Activated T-cell treated with anti-CD3 and anti-CD28 coated beads, Interleukin-2, amount 50 U/mL, for 72 hours (primary cell): ENCODE measurements at places on chromosomes 13 and 19. TPM values are rescaled to one million over a fixed set of nuclear protein-coding genes. Genes with fewer than 3 reads are reported as not detected.

PSPN gene
- 2.4 TPM for total RNA-seq

- DNase-seq: no peak
- no peak overlapping the region for H3K4me3 ChIP-seq
- H3K36me3 ChIP-seq: no peaks in the 10 kb centered on the region
- H3K27me3 ChIP-seq: no peaks in the 10 kb centered on the region
These were observed 38.1 kb upstream of the RANBP3 start for GRCh38 chr19:6015841-6016545.

ASF1B gene
- total RNA-seq: 84.4 TPM

DNA sequence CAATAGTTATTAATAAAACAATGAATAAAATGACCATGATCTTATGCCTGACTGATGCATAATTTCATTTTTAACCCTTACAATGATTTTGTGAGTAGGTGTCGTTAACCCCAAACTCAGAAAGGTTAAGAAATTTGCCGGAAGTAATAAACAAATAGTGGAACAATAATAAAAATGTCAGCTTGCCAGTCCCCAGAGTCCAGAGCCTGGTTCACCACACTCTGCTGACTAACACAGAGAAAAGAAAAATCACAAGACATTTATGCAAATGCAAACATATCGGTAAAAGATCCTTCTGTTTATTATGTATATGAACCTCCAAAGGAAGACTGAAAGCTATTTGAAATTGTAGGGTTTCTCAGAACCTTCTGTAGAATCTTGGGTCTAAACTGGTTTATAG is 563.7 kb downstream of the EFNB2 start:
- H3K27me3 ChIP-seq: peaks cover 6% of the 10 kb centered on the region
- H3K4me3 ChIP-seq: no peak overlapping the region
- no peak for DNase-seq
- H3K27ac ChIP-seq: no peak overlapping the region
- no peaks in the 10 kb centered on the region for H3K36me3 ChIP-seq

DNA sequence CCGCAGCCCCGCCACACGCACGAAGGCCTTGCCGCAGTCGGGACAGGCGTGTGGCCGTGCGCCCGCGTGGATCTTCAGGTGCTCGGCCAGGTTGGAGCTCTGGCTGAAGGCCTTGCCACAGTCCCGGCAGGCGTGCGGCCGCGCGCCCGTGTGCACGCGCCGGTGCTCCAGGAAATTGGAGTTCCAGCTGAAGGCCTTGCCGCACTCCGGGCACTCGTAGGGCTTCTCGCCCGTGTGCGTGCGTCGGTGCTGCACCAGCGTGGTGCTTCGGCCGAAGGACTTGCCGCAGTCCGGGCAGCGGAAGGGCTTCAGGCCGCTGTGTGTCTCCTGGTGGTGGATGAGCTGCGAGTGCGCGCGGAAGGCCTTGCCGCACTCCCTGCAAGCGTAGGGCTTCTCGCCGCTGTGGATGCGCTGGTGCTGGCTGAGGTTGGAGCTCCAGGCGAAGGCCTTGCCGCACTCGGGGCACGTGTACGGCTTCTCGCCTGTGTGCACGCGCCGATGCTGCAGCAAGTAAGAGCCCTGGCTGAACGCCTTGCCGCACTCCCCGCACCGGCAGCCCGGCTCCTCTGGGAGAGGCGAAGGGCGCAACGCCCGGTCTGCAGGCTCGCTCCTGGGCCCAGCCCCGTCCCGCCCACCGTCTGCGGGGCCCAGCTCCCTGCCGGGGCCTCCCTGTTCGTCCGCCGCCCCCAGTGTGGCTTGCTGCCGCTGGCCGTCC is 3.6 kb upstream of the A1BG start:
- H3K4me3 ChIP-seq: peak overlapping the region; percentile 63
- H3K27me3 ChIP-seq: no peaks in the 10 kb centered on the region
- H3K36me3 ChIP-seq: no peaks in the 10 kb centered on the region
- no peak overlapping the region for H3K27ac ChIP-seq

- peak overlapping the region; percentile 99 for H3K27ac ChIP-seq
- no peaks in the 10 kb centered on the region for H3K27me3 ChIP-seq
- peak; percentile 24 for DNase-seq
These were observed 64.4 kb upstream of the NPAS1 start for GRCh38 chr19:46954993-46955812.

SOX1 gene
- total RNA-seq: not detected

GRCh38 chr19:16260812-16261161 is 63.1 kb downstream of the AP1M1 start:
- no peak for DNase-seq
- H3K4me3 ChIP-seq: no peak overlapping the region
- no peaks in the 10 kb centered on the region for H3K36me3 ChIP-seq
- peaks cover 22% of the 10 kb centered on the region for H3K27me3 ChIP-seq

SLC35E1 gene
- 36.5 TPM for total RNA-seq

GRCh38 chr13:106597749-106598395 is 29.9 kb upstream of the ARGLU1 start:
- peaks cover 14% of the 10 kb centered on the region for H3K4me1 ChIP-seq
- no peak overlapping the region for H3K4me3 ChIP-seq
- H3K36me3 ChIP-seq: no peaks in the 10 kb centered on the region
- no peak for DNase-seq
- no peak overlapping the region for H3K27ac ChIP-seq
- H3K27me3 ChIP-seq: peaks cover 12% of the 10 kb centered on the region

DNA sequence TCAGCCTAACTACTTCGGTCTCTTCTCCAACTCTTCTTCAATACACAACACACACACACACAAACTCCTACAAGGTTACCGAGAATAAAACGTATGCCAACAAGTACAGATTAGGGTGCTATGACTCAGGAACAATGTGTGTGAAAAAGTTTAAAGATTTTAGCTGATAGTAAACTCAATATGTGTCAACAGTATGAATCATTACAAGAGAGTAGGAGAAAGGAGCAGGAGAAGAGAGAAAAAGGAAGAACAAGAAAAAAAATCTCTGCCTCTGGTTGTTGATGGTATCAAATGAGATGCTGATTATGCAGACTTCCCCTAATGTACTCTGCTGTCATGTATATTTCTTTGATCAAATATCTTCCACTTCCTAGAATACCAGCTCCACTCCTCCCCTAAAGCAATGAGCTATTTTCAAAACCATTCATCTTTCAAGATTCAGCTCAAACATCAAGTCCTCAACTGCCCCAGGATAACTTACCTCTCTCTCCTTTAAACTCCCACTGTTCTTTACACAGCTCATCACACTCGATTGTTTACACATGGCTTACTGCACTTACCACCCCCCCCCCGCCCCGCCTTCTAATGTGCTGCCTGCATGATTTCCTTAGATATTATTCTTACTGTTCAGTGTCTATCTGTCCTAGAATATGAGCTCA is 95.6 kb downstream of the FAM216B start:
- peaks cover 24% of the 10 kb centered on the region for H3K27me3 ChIP-seq
- no peak for DNase-seq
- peak overlapping the region; percentile 17 for H3K4me3 ChIP-seq

- no peak for DNase-seq
- no peak overlapping the region for H3K4me3 ChIP-seq
- H3K27me3 ChIP-seq: peaks cover 15% of the 10 kb centered on the region
These were observed 52.0 kb downstream of the DCT start for GRCh38 chr13:94427313-94427953.

DNA sequence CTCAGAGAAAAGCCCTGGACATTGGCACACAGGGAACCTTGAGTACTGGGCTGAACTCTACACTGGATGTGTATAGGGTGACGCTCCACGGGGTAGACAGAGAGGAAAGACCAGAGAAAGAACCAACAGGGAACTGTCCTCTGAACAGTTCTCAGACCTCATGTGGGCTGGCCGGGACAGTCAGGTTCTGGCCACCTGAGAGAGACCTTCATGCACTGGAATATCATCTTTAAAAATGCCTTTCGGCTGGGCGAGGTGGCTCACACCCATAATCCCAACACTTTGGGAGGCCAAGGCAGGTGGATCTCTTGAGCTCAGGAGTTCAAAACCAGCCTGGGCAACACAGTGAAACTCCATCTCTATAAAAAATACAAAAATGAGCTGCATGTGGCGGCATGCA is 143.8 kb upstream of the GJB6 start:
- DNase-seq: no peak
- peaks cover 5% of the 10 kb centered on the region for H3K4me1 ChIP-seq
- H3K27me3 ChIP-seq: no peaks in the 10 kb centered on the region

DNA sequence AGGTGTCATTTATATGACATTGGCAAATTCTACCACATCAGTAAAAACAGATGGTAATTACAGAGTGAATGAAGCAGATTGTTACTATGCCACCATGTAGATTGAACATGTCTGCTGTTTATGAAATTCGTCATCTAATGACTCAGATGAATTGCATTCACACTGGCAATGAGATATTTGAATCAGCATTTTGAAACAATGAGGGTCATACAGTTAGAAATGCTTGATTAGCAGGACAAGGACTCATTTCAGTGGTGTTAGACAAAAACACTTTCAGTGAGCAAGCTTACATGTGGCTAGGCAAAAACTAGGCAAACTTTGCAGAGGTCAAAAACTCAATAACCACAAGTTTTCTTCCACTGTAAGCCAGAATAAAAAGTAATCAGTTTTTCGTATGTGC is 1165.0 kb downstream of the SLITRK1 start:
- no peaks in the 10 kb centered on the region for H3K27me3 ChIP-seq
- no peaks in the 10 kb centered on the region for H3K4me1 ChIP-seq
- H3K36me3 ChIP-seq: no peaks in the 10 kb centered on the region
- H3K27ac ChIP-seq: no peak overlapping the region
- DNase-seq: no peak

GRCh38 chr13:97000295-97000925 is 6.1 kb upstream of the OXGR1 start:
- no peak overlapping the region for H3K27ac ChIP-seq
- DNase-seq: no peak
- H3K36me3 ChIP-seq: no peaks in the 10 kb centered on the region
- H3K4me3 ChIP-seq: no peak overlapping the region
- no peaks in the 10 kb centered on the region for H3K4me1 ChIP-seq

CCL25 gene
- total RNA-seq: 0.60 TPM

GRCh38 chr19:1618157-1619093 is 13.2 kb upstream of the UQCR11 start:
- no peak overlapping the region for H3K27ac ChIP-seq
- no peak overlapping the region for H3K4me3 ChIP-seq
- peaks cover 26% of the 10 kb centered on the region for H3K4me1 ChIP-seq
- DNase-seq: peak; percentile 33

- H3K27me3 ChIP-seq: no peaks in the 10 kb centered on the region
- peaks cover 50% of the 10 kb centered on the region for H3K4me1 ChIP-seq
- peaks cover 3% of the 10 kb centered on the region for H3K36me3 ChIP-seq
- H3K27ac ChIP-seq: peak overlapping the region; percentile 66
These were observed 69.0 kb upstream of the NPAS1 start for GRCh38 chr19:46950526-46951170.

- no peaks in the 10 kb centered on the region for H3K36me3 ChIP-seq
- peaks cover 2% of the 10 kb centered on the region for H3K4me1 ChIP-seq
- DNase-seq: peak; percentile 42
- H3K4me3 ChIP-seq: no peak overlapping the region
- H3K27ac ChIP-seq: no peak overlapping the region
- H3K27me3 ChIP-seq: peaks cover 5% of the 10 kb centered on the region
These were observed 27.3 kb downstream of the LRFN3 start for GRCh38 chr19:35963514-35963913.

- H3K36me3 ChIP-seq: no peaks in the 10 kb centered on the region
- H3K4me3 ChIP-seq: no peak overlapping the region
- peaks cover 9% of the 10 kb centered on the region for H3K27me3 ChIP-seq
- DNase-seq: no peak
- H3K4me1 ChIP-seq: no peaks in the 10 kb centered on the region
These were observed 128.7 kb downstream of the FGF14 start for GRCh38 chr13:102273111-102273510.

CYP2A7 gene
- not detected for total RNA-seq

ZNF793 gene
- 4.5 TPM for total RNA-seq

- H3K27me3 ChIP-seq: no peaks in the 10 kb centered on the region
- no peak overlapping the region for H3K4me3 ChIP-seq
- no peaks in the 10 kb centered on the region for H3K4me1 ChIP-seq
- H3K36me3 ChIP-seq: no peaks in the 10 kb centered on the region
- no peak for DNase-seq
These were observed 589.9 kb downstream of the GPC5 start for GRCh38 chr13:91988331-91988730.

DNA sequence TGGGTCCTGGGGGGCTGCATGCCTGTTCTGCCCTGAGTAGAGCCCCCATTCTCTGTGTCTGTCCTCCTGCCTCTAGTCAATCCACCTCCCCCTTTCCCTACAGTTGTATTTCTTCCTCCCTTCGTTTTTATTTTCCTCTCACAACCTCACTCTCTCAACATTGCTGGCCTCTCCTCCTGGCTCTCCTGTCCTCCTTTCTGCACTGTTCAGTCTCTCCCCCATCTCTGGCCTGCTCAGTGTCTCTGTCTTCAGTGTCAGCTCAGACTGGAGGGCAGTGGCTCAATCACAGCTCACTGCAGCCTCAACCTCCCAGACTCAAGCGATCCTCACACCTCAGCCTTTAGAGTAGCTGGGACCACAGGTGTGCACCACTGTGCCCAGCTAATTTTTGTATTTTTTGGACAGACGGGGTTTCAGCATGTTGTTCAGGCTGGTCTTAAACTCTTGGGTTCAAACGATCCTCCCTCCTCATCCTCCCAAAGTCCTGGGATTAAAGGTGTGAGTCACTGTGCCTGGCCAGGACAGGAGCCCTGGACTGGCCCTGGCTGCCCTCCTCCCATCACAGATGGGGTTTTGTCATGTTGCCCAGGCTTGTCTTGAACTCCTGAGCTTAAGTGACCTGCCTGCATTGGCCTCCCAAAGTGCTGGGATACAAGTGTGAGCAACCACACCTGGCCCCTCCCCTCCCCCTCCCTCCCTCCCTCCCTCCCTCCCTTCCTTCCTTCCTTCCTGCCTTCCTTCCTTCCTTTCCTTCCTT is 32.0 kb upstream of the IGFL1 start:
- H3K27ac ChIP-seq: no peak overlapping the region
- H3K27me3 ChIP-seq: peaks cover 75% of the 10 kb centered on the region
- H3K4me1 ChIP-seq: no peaks in the 10 kb centered on the region
- DNase-seq: no peak
- no peak overlapping the region for H3K4me3 ChIP-seq

GRCh38 chr13:70788074-70788473 is 679.8 kb upstream of the KLHL1 start:
- DNase-seq: no peak
- H3K4me3 ChIP-seq: no peak overlapping the region
- H3K4me1 ChIP-seq: no peaks in the 10 kb centered on the region
- H3K27ac ChIP-seq: no peak overlapping the region
- no peaks in the 10 kb centered on the region for H3K36me3 ChIP-seq

- peaks cover 28% of the 10 kb centered on the region for H3K4me1 ChIP-seq
- DNase-seq: no peak
- peaks cover 5% of the 10 kb centered on the region for H3K36me3 ChIP-seq
These were observed 28.8 kb upstream of the RCBTB2 start for GRCh38 chr13:48561466-48562235.

HSH2D gene
- total RNA-seq: 37.2 TPM

STK24 gene
- total RNA-seq: 175 TPM
